ENCODE measurements at places on chromosomes 2 and 18. TPM values are rescaled to one million over a fixed set of nuclear protein-coding genes. Genes with fewer than 3 reads are reported as not detected.

- H3K36me3 ChIP-seq, result peaks cover 20% of the 10 kb centered on the region
- no peak overlapping the region for H3K27ac ChIP-seq
- H3K4me1 ChIP-seq, result peaks cover 25% of the 10 kb centered on the region
- peaks cover 2% of the 10 kb centered on the region for H3K27me3 ChIP-seq
- no peak overlapping the region for H3K4me3 ChIP-seq
- DNase-seq, result no peak
Measured at GRCh38 chr18:76402026-76402990, 92.7 kb downstream of the ZNF516 start.

- H3K27ac ChIP-seq, result no peak overlapping the region
- no peaks in the 10 kb centered on the region for H3K27me3 ChIP-seq
- H3K4me1 ChIP-seq, result no peaks in the 10 kb centered on the region
- no peak for DNase-seq
Measured at GRCh38 chr2:16069933-16070647, 129.7 kb downstream of the MYCN start.

DNA sequence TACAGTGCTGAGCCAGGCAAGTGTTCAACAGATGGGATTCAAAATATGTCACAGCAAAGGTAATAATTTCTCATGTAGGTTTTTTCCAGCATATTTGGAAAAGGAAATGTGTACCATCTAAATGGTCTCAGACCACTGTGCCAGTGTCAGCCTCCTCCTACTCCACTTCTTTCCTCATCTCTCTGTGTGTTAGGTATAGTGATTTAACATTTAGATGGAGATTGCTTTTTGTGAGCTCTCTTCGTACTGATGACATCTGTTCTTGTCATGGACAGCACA is 80.9 kb upstream of the TSPYL6 start:
- H3K4me3 ChIP-seq, result no peak overlapping the region
- no peak overlapping the region for H3K27ac ChIP-seq
- no peaks in the 10 kb centered on the region for H3K27me3 ChIP-seq
- peaks cover 5% of the 10 kb centered on the region for H3K36me3 ChIP-seq
- peaks cover 5% of the 10 kb centered on the region for H3K4me1 ChIP-seq

Gene CYTIP
- not detected for total RNA-seq

DNA sequence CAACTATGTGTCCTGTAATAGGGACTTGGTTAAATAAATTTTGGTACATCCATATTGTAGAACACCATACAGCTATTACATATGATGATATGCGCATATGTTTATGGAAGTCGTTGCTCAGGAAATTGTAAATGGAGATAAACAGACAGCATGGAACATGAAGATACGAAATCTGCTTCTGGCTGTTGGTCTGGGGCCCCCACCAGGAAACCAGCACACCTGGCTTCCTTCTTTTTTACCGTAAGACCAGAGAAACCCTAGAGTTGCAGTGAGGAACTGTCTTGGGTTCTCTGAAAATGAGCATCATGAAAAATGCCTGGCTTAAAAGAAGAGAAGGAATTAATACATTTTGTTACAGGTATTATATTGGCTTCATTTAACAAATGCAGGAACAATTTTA is 40.8 kb downstream of the SPTBN1 start:
- DNase-seq, result no peak
- H3K4me1 ChIP-seq, result peaks cover 24% of the 10 kb centered on the region
